Dermis microvascular lymphatic vessel endothelial cell (primary cell): ENCODE measurements at places on chromosomes 7 and 10. TPM values are rescaled to one million over a fixed set of nuclear protein-coding genes. Genes with fewer than 3 reads are reported as not detected.

GRCh38 chr7:100803398-100804161 is 23.7 kb downstream of the EPHB4 start:
- DNase-seq: peak; percentile 44

DNA sequence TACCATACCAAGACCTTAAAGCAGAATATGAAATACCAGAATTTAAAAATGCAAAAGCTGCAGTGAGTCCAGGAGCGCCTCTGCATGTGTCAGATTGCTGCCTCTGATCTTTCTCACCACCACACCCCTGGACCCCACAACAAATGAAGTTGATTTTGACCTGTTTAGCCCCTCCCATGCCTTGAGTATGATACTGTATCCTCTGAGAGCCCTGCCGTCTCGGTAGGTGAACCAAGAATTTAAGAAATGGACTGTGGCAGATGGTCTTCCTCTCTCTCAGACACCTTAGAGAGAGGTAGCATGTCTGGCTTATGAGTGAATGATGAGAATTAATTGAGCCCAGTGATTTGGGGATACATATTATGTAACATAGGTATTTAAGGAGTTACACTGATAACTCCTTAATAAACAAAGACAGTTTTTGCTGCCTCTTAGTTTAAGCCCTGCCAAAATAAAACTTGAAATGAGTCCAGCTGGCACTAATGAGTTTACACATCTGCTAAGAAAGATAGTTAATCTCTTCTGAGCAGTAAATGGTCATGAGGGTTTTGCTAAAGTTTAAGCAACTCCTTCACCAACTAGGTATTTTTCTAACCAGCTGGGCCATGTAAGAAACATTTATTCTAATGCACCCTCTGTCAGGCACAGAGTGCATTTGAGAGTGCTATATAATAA is 4.5 kb upstream of the TFPI2 start:
- no peak for DNase-seq

- DNase-seq: peak; percentile 98
These were observed 272.3 kb downstream of the TRIL start for GRCh38 chr7:28685644-28686417.

- DNase-seq: no peak
These were observed 17.2 kb upstream of the SLC29A4 start for GRCh38 chr7:5265320-5266190.

GRCh38 chr10:5628451-5629302 is 37.7 kb downstream of the ASB13 start:
- DNase-seq: peak; percentile 36

GRCh38 chr7:149456506-149457421 is 4.1 kb downstream of the ZNF777 start:
- DNase-seq: no peak

DNA sequence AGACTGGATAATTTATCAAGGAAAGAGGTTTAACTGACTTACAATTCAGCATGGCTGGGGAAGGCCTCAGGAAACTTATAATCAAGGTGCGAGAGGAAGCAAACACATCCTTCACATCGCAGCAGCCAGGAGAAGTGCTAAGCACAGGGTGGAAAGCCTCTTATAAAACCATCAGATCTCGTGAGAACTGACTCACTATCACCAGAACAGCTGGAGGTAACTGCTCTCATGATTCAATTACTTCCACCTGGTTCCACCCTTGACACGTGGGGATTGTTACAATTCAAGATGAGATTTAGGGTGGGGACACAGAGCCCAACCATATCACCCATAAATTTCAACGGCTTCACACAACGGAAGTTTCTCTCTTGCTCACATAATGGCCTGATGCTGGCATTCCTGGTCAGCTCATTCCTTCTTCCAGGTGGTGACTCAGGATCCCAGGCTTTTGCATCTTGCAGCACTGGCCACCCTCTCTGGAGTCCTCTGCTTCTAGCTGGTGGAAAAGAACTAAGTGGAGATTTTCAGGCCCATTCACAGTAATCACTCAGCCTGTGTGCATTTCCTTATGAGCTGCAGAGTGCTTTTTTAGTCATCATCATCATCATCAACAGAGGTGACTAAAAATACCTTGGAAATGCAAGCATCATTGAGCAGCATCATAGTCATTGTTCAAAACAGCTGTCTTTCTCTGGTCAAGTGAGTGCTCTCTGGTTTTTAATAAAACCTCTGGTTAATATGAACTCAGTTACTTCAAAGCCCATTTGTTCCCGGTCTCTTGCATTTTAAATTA is 308.1 kb downstream of the SFMBT2 start:
- DNase-seq: no peak

DNA sequence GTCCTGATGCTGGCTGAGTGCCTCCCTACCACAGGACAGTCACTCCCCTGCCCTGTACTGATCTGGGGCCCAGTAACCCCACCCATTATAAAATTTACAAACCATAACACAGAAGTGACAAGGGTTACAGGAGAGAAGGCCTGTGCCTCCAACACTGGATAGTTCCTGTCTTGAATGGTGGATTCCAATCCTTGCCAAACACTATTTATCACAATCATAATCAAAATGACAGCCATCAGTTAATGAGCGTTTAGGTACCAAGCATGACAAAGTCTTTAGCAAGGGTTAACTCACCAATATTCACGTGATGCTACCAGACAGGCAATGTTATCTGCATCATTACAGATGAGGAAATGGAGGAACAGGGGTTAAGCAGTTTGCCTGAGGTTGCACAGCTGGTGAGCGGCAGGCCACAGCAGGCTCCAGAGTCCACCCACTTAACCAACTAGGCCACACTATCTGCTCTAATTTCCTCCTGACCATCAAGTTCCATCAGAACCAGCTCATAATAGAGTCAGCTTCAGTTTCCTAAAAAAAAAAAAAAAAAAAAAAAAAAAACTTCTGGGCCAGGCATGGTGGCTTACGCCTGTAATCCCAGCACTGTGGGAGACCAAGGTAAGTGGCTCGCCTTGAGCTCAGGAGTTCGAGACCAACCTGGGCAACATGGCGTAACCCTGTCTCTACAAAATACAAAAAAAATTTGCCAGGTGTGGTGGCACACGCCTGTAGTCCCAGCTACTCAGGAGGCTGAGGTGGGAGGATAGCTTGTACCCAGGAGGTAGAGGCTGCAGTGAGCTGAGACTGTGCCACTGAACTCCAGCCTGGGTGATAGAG is 14.2 kb downstream of the PDLIM1 start:
- no peak for DNase-seq

GRCh38 chr7:129073738-129074137 is 18.8 kb upstream of the TNPO3 start:
- DNase-seq: no peak

DNA sequence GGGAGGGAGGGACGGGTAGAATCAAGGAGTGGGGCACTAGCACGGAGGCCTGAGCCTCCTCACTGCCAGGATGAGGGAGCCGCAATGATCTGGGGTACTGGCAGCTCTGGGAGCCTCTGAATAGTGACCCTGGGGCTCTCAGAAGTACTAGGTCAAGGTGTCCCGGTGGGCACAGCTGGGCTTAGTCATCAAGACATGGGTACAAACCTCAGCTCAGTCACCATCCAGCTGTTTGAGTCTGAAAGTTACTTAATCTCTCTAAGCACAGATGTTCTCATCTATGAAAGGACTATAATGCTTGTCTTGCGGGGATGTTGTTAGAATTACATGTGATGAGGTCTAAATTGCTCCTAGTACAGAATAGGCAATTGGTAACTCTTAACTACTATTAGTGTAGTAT is 276.8 kb downstream of the KCNMA1 start:
- DNase-seq: no peak

DNA sequence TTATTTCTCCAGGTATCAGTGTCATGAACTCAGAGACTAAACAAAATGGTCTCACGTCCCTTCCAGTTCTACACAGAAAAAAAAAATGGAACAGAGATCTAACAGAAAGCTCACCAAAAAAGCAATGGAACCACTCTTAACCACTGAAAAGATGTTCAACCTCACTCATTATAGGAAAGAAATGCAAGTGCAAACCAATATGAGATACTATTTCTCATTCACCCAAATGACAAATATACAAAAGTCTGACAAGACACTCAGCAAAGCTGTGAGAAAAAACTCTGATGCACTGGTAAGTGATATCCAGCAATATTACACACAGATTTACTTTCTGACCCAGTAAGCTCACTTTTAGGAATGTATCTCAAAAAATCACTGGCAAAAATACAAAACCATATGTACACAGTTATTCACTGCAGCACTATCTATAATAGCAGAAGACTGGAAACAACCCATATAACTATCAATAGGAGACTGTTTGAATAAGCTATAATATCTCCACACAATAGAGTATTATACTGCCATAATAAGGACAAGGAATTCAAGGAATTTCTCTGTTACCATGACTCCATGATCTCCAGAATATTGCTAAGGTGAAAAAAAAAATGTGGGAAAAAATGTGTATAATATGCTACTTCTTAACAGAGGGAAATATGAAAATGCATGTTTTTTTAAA is 36.6 kb downstream of the ABI1 start:
- DNase-seq: no peak

DNA sequence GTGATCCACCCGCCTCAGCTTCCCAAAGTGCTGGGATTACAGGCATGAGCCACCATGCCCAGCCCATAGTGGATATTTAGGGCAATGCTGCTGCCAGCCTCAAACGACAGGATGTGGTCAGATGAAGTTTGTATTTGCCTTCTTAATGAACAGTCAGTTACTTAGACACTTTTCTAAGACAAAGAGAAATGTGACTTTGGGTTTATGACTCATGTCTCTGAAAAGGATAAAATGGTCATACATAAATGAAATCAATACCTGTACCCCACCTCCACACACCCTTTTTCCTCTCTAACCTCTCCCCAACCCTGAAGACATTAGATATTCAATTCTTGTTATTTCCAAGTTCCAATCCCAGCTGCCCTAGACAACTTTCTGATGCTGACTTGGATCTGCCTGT is 109.3 kb upstream of the INSIG1 start:
- DNase-seq: no peak

DNA sequence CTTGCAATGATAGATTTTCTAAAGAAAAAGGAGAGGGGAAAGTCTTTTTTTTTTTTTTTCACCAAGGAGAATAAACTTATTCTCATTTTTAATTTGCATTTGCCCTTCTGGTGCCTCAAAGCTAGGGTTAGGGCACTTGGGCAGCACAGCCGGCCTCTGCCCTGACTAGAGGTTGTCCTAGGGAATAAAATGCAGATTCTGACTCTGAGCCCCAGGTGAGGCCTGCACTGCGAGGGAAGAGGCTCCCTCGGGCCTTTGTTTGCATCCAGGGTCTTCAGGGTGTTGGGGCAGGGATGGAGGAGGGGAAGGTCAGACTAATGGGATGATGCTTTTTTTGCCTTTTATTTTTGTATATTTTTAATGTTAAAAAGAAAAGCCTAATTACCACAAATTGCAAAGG is 7.8 kb downstream of the MYL7 start:
- no peak for DNase-seq

GRCh38 chr10:48740015-48740707 is 55.5 kb downstream of the WDFY4 start:
- no peak for DNase-seq

GRCh38 chr7:115023219-115023618 is 101.3 kb downstream of the MDFIC start:
- no peak for DNase-seq

DNA sequence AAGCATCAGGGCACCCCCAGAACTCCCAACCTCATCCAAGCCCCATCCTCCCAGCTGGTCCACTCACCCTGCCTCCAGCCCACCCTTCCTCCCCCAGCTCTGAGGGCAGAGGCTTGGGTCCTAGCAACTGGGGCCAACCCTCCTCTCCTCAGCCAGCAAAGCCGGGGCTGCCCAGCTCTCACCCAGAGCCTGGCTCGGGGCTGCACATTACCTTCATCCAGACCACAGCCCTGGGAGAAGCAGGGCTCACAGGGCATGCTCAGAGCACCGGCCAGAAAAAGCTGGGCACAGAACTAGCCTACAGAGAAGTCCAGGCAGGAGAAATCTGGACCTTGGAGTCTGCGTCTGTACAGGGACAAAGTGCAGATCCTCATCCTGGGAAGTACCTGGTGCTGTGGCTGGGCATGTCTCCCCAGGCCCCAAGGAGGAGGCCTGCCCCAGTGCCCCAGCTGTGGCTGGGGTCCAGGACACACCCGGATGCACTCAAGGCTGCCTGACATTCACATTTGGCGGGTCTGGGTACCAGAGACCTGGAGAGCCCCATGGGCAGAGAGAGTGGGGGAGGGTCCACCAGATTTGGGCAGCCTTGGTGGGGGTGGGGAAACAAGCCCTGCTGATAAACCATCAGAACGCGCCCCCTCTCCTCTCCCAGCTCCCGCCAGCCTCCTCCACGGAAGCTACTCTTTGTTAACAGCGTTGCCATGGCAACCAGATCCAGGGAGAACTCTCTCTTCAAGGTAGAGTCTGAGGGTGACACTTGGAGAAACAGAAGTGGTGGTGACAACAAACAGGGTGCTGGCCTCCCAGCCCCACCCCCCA is 5.1 kb downstream of the RASGEF1A start:
- no peak for DNase-seq

DNA sequence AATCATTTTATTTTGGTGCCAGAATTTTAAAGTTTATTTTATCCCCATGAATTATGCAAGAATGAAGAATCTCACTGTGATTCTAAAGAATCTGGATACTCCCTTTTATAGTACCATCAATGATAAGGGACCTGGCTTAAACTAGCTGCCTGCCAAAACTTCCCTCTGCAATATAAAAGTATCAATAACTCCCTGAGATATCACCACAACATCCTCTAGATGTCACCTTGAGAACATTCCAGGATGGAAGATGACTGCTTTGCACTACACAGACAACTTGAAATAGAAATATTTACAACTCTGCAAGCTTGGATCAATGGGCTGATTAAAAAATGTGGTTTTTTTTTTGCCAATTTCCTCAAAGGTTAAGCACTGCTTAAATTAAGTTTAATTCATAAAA is 142.1 kb downstream of the SLC25A13 start:
- DNase-seq: no peak

GRCh38 chr10:30828164-30828563 is 198.6 kb upstream of the LYZL2 start:
- no peak for DNase-seq

DNA sequence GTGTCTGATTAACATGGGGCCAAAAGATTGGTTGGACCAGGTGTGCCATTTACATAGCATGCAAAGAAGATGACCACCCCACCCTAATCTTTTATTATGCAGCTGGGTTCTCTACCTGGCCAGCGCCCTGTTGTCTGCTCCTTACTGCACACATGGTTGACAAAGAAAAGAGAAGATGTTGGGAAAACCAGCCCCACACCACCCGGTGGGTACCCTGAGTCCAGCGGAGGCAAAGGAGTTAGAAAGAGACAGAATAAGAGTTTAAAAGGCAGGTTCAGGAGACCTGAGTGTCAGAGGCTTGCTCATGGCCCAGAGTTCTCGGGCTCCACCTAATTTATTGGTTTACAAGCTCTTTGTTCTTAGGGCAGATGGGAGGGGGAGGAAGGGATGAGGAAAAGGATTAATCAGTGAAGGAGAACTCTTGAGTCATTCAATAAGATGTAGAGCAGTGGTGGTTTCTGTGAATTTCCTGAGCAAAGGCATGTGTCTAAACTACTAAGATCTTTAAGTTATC is 24.1 kb upstream of the ABCA13 start:
- no peak for DNase-seq

- DNase-seq: no peak
These were observed 1089.2 kb upstream of the AUTS2 start for GRCh38 chr7:68509054-68509453.

GRCh38 chr7:159107161-159107892 is 37.3 kb downstream of the VIPR2 start:
- no peak for DNase-seq

Gene PPP3CB
- total RNA-seq: 7.2 and 11.4 TPM in 2 replicates

Gene ZYX
- total RNA-seq: 11.8 and 33.3 TPM in 2 replicates

Gene LLCFC1
- total RNA-seq: not detected in 2 replicates

Gene NPY4R
- not detected in 2 replicates for total RNA-seq

Gene INSYN2A
- not detected in 2 replicates for total RNA-seq

Gene NOBOX
- total RNA-seq: not detected in 2 replicates

Gene CCDC7
- 4.2 and 5.6 TPM in 2 replicates for total RNA-seq

Gene GSTO2
- 0.51 and 0.89 TPM in 2 replicates for total RNA-seq

Gene SVOPL
- total RNA-seq: not detected in 2 replicates

Gene AKR1B15
- not detected in 2 replicates for total RNA-seq

Gene SPAM1
- total RNA-seq: not detected in 2 replicates
